ENCODE measurements at places on chromosomes 7 and 10.

DNA sequence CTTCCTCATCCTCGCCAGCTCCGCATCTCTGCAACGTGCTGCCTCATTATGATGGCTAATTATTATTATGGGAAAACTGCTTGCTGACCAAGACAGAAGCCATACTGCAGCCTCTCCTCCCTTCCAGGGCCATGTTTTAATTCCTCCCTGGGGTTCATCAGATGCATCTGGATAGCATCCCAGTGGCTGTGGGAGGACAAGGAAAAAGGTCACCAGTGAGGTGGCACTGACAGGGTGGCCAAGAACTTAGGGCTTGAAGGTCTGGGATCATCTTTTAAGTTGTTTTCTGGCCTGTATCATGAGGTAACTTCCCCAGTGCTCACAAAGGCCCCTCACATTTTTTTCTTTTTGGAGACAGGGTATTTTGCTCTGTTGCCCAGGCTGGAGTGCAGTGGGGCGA is 39.6 kb downstream of the KCNH2 start:
- no peak for DNase-seq

- no peak for DNase-seq
Measured at GRCh38 chr10:104260775-104261115, 6.1 kb downstream of the GSTO1 start.

DNA sequence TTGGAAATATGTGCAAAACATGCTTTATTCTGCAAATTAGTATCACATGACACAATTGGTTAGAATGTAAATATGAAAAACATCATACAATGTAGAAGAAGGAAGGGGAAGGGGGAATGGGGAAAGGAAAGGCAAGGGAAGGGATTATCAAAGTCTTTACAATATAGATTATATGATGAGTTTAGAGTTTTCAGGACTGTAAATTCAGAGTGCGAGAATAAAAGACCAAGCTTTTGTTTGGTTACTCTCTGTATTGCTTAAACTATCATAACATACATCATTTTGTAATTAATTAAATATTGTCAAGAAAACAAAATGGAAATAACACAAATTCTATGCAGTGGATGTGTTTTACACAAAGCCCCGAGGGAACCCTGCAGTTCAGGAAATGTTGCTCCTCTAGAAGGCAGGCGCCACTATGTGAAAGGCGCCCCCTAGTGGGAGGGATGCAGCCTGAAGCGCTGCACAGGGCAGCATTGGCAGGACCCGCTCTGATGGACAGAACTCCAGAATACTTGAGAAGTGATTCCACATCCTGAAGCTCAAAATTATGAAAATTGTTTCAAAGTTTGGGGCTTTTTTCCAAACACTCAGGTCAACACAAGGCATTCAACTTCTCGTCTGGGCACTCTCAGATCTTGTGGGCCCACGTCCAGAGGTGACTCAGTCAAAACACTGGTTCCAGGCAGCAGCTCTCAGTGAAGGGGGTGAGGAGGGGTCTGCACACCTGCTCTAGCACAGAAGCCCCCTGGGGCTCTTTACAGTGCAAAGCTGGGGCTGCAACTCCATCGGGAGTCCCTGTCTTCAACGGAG is 31.6 kb upstream of the TMEM254 start:
- DNase-seq: peak; percentile 23

DNA sequence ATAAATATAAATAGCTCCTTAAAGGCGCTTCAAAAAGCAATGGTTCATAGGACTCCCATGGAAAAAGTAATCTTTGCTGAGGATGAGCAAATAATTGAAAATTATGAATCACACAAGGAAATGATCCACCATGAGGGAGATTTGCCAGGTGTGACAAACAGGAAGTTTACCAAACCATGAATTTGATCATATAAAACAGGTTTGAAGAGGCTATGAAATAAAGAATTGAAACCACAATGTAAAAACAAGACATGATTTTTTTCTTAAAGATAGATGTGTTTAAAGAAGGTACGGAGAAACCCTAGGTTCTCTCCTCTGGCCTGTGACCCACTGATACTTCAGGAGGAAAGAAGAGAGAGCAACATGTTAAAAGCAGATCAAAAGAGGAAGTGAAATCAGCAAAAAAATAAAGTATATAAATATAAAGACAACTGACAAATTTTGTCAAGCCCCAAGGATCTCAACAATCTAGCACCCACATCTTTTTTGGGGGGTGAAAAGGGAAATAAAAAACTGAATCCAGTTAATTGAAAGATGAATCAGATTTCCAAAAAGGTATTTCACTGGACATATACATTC is 111.3 kb upstream of the ASAH2 start:
- DNase-seq: no peak

GRCh38 chr10:4947039-4947634 is 16.1 kb upstream of the AKR1C1 start:
- DNase-seq: no peak

DNA sequence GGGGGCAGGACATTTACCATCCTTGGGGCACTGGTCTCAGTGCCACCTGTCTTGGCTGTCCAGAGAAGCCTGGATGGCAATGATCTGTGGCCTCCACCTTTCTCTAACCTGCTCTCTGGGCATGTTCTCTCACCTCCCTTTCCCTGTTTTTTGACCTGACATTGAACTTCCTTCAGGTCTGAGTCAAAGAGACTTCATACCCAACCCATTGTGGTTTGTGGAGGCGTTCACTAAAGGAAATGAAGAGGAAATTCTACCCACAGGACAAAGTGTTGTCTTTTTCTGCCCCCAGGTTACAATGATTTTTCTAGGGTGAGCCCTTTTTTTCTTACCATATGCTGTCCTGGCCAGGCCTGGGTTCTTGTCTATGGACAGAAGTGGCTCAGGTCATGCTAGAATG is 76.6 kb downstream of the CYP26A1 start:
- no peak for DNase-seq

GRCh38 chr10:486206-486605 is 203.3 kb downstream of the DIP2C start:
- DNase-seq: no peak

DNA sequence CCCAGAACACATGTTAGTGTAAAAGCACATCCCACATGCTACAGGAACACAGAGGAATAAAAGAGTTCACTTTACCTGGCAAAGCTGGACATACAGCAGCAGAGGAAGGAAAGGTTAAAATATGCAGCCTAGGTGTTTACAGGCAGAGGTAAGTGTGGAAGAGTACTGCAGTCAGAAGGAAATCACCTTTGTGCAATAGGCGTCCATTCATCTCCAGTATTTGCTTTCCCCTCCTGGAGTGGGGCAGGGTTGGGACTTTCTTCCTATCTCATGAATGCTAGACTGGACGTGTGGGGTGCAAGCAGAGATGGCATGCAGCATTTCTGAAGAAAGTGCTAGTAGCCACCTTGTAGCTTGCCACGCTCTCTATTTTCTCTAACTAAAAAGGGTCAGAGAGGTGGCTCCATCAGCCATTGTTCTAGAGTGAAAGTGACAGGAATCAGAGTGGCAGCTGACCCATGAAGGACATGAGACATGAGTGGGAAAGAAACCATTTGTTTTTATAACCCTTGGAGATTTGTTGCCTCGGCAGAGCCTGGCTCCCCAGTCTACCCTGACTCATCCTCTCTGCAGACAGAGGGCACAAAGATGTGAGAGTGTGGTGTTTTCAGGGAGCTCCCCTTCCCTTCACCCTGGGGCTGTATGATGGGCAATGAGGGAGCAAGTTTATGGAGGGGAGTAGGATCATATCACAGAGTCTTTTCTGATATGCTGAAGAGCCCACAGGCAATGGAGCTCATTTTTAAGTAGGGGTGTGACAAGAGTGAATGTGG is 101.2 kb upstream of the SEC61G start:
- DNase-seq: no peak

- DNase-seq: no peak
Measured at GRCh38 chr10:88781206-88781605, 21.3 kb upstream of the LIPM start.

GRCh38 chr7:55108401-55108800 is 89.6 kb downstream of the EGFR start:
- no peak for DNase-seq

DNA sequence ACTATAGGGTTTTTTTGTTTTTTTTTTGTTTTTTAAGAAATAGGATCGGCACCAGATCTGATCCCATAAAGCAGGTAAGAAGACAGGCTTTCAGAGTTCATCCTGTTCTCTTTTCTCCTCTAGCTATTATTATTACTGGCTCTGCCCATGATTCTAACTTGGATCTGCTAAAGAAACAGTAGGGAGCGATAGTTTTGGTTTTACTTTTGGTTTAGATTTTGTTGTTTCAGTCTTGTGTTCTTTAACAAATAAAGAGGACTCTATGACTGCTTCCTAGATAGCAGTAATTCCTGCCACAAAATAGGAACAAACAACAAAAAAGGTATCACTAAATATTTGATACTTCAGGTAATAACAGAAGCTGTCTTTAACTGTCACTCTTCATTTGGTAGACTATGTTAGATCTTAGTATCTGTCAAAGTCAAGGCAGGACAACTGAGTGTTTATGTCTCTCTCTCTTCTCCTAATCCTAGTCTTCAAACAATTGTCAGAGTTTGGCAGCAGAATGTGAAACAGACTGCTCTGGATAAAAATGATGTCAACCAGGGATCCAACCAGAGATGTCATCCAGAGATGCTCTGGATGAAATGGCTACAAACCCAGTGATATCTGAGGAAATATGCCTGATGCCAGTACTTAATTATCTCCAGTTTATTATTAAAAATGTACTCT is 99.8 kb downstream of the KMT2C start:
- DNase-seq: no peak

DNA sequence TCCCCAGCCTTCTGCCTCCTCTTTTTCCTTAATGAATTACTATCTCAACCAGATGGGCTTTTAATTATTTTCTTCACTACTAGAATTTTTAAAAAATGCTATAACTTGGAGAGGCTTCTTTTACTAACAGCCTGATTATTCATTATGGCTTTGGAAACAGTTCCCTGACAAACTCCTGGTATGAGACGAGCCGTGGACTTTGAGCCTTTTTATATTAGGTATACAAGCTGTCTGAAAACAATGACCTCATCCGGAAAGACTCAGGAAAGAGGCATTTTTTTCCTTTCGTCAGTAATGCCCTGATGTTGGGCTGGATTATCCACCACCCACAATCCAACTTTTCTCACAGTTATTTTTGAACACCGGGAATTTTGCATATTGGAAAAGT is 26.7 kb upstream of the ABLIM1 start:
- peak; percentile 50 for DNase-seq

Data from C1 segment of cervical spinal cord (tissue), 14 donors.